ENCODE measurements at places on chromosomes 2 and 18. TPM values are rescaled to one million over a fixed set of nuclear protein-coding genes. Genes with fewer than 3 reads are reported as not detected.

DNA sequence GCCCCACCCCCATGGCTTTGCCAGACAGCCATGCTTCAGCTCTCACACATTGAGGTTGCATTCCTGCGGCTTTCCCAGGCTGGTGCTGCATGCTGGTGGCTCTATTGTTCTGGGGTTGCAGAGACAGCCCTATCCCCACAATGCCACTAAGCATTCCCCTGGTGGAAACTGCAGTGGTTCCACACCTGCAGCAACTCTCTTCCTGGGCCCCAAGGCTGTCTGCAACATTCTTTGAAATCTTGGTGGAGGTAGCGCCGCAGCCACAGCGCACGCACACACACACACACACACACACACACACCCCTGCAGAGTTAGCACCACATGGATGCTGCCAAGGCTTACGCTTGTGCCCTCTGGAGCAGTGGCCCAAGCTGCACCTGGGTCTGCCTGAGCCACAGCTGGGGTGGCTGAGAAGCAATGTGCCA lies 21.4 kb downstream of the SFXN5 start:
- no peak for DNase-seq

DNA sequence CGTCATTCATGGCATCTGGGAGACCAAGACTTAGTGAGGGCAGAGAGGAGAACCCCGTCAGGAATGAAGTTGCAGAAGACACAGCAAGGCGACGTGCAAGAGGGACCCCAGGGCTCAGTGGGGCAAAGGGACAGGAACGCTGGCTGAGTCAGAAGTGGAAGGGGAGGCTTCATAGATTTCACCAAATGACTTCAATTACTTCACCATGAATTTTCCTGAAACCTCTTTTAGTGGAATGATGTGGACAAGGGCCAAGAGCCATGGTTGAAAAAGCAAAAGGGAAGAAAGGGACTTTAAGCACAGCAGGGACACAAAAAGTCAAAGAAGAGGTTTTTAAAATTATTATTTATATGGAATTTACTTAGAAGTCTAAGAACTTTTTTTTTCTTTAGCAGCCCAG lies 141.6 kb upstream of the PID1 start:
- DNase-seq: no peak

DNA sequence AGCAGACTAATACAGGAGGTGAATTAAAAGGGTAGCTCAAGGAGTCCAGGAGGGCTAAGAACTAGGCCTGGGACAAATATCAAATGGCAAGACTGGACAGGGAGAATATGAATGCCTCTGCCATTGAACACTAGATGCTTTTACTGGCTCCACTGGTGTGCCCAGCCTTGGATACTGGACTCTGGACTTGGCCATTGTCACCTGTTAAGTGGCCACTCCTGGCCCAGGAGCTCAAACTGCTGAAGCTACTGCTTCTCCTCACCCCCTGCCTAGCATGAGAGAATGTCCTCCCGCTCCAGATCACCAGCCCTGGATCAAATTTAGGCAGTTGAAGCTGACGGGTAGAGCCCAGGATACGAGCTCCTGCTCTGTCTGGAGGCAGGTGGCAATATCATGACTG lies 170.8 kb downstream of the DDX1 start:
- no peak for DNase-seq

- DNase-seq: no peak
Measured at GRCh38 chr2:21480162-21480561, 356.4 kb downstream of the TDRD15 start.

- no peak for DNase-seq
Measured at GRCh38 chr2:183123117-183123958, 905 bp upstream of the NUP35 start.

DNA sequence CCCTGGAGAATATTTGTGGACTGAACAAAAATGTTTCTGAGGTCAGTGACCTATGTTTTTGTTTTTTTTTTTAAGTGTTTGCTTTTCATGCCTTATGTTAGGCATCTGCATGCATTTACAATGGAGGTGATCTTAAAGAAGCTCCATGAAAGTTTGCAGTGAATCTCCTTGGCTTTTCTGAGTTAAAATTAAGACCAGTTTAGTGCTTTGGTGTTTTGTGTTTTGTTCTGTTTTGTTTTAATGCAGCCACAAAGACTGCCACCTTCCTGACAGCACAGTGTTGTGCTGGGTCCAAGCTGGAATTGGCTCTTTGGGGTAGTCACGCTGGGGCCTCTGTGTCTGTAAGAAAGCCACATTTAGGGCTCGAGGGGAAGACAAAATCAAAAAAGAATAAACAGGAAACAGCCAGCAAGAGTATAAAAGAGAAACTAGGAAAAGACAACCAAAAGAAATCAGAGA lies 396.2 kb downstream of the ARHGAP15 start:
- DNase-seq: no peak

GRCh38 chr2:8986327-8986976 lies 17.0 kb downstream of the MBOAT2 start:
- DNase-seq: no peak

Gene MEP1B
- not detected for total RNA-seq

All from LHCN-M2 (cell line).